Central memory CD4-positive, alpha-beta T cell (primary cell): ENCODE measurements at places on chromosomes 6 and 20.

- DNase-seq, result no peak
Measured at GRCh38 chr20:4089756-4090487, 74.6 kb upstream of the RNF24 start.

DNA sequence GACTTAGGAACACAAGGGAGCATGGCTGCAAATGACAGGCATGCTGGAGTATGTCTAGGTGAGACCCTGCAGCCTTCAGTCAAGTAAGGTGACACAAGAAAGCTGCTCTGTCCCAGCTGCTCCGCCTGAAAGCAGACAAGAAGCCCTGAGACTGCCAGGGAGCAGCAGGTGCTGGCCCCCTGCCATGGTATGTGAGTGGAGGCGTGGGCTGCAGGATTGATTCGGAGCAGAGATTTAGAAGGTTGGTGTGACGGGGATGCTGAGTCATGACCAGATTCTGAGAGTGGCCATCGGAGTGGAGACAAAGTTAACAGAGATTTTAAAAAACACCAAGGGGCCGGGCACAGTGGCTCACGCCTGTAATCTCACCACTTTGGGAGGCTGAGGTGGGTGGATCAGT, 17.8 kb downstream of the LRP11 start:
- no peak for DNase-seq

DNA sequence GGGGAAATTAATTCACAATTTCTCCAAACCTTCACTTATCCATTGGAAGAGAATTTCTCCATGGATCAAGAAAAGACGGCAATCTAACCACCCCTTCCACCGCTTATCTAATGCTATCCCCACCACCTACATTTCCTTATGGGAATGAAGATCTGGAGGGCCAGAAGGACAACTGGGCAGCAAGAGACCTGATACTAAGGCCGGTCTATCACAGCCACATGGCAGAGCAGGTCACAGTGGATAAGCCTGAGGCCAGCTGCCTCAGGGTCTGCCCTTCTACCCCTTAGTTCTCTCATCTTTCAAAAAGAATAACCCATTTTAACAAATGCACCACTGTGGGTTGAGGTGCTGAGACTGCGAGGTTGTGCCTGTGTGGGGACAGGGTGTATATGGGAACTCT, 37.1 kb downstream of the MAN1A1 start:
- no peak for DNase-seq

DNA sequence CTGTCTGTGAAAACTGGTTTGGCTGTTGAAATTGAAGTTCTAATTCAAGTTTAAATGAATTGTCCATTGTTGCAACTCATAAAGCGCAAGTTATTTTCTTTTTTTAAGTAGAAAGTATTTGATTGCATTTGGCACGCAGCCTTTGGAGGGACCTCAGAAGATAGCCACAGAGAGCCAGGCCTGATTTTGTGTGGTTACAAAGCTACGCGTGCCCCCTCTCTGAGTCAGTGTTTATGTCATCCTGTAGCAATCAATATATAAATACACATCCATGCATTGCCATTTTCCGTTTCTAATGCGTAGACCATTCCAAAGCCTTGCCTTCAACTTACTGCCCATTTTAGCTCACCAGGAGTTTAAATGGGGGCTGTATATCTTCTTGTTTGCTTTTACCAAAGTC, 173.2 kb downstream of the TMEM242 start:
- DNase-seq, result no peak

GRCh38 chr6:156126535-156126934, 650.6 kb upstream of the ARID1B start:
- DNase-seq, result no peak

GRCh38 chr6:42729731-42730130, 7.3 kb upstream of the PRPH2 start:
- DNase-seq, result no peak

GRCh38 chr6:29627755-29628418, 5.1 kb downstream of the GABBR1 start:
- DNase-seq, result peak; percentile 32

DNA sequence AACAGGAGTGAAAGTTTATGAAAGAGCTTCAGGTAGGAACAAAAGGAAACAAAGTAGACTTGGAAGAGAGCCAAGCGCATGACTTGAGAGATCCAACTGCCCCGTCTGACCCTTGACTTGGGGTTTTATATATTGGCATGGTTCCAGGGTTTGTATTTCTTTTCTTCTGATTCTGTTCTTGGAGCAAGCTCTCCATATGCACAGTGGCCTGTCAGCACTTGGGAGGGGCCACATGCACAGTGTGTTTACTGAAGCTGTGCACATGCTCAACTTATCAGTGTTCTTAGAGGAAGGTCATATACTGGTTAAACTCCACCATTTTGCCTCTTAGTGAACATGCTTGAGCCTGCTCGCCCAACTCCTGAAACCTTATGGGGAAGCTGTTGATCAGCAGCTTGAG, 953.7 kb downstream of the TFAP2A start:
- DNase-seq, result no peak

DNA sequence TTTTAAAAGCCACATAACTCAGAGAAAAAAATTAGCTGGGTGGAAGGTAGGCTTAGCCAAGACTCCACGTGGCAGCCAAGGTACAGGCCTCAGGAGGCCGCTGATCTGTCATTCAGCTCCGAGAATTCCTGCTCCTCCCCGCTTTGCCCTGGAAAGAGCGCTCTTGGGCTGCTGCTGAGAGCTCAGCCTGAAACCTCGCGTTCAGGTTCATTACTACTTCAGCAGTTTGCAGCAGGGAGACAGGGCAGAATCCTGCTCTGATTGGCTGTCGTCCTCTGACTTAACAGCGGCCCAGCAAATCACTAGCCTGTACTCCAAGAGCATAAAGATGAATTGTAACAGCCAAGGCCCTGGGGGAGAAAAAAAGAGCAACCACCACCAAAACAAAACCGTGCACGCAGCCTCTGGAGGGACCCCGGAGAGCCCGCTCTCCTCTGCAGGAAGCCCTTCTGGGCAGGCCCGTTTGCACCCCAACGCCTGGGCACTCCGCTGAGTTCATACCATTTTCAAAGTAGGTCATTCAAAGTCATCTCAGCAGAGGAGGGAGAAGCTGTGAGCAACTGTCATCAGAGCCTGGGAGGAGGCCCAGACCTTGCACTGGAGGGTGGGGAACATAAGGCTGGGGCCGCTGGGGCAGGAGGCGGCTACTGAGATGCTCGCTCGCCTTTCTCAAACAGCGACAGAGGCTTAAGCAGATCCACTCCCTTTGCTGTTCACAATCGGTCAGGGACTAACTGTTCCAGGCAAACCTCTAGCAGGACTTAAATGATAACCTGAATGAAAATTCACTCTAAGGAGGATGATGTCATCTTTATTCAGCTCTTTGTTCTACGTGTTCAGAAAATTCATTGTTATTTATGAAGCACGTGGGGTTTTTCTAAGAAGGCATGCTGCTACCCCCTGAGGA, 42.3 kb upstream of the ATXN1 start:
- DNase-seq, result no peak

GRCh38 chr6:134147034-134147533, 94.7 kb upstream of the SLC2A12 start:
- DNase-seq, result no peak

GRCh38 chr6:99745651-99746050, 139.0 kb downstream of the PRDM13 start:
- no peak for DNase-seq

- DNase-seq, result no peak
Measured at GRCh38 chr6:159582736-159583135, 110.3 kb downstream of the SOD2 start.

GRCh38 chr6:158018041-158018771, 36.5 kb downstream of the SYNJ2 start:
- no peak for DNase-seq

- no peak for DNase-seq
Measured at GRCh38 chr6:30844118-30844535, 40.2 kb upstream of the DDR1 start.

DNA sequence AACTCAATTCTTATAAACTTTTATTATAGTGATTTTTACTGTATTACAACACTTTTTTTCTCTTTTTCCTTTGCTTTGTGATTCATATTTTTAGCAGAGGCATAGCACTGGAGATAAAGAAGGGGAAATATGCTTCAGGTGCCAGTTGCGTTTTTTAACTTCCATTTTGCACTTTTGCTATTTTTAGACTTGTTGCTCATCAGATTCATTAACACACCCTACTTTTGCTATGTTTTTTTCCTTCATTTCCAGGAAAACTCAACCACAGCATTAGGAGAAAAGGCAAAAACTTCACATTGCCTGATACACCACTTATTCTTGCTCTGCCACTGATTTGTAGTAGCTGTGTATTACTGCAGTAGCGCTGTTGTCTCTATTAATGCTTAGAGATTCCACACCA, 8.0 kb upstream of the TMEM30A start:
- no peak for DNase-seq

- no peak for DNase-seq
Measured at GRCh38 chr6:12245763-12246718, 44.1 kb upstream of the EDN1 start.

DNA sequence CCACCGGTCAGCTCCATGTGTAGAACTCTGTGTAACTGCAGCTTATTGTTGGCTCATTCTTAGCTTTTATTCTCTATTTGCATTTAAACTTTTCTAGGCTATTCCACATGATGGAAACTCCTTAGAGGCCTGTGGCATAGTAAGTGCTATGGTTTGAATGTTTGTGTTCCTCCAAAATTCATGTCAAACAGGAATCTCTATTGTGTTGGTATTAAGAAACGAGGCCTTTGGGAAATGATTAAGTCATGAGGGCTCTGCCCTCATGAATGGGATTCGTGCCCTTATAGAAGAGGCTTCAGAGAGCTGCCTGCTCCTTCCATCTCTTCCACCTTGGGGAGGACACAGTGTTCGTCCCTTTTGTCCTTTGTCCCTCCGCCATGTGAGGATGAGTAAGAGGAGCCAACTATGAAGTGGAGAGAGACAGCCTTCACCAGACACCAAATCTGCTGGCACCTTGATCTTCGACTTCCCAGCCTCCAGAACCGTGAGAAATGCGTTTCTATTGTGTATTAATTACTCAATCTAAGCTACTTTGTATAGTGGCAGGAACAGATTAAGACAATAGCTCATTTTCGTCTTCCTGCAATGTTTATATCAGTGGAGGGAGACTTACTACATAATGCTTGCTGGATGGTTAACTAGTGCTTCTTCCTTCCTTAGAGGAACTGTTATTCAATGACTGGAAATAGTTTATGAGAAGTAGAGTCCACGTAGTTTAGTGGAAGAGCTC, 361.1 kb downstream of the FARS2 start:
- DNase-seq, result no peak

- DNase-seq, result no peak
Measured at GRCh38 chr6:112039431-112039770, 14.5 kb upstream of the CCN6 start.

GRCh38 chr20:47351643-47352331, 4.7 kb downstream of the ZMYND8 start:
- DNase-seq, result no peak

DNA sequence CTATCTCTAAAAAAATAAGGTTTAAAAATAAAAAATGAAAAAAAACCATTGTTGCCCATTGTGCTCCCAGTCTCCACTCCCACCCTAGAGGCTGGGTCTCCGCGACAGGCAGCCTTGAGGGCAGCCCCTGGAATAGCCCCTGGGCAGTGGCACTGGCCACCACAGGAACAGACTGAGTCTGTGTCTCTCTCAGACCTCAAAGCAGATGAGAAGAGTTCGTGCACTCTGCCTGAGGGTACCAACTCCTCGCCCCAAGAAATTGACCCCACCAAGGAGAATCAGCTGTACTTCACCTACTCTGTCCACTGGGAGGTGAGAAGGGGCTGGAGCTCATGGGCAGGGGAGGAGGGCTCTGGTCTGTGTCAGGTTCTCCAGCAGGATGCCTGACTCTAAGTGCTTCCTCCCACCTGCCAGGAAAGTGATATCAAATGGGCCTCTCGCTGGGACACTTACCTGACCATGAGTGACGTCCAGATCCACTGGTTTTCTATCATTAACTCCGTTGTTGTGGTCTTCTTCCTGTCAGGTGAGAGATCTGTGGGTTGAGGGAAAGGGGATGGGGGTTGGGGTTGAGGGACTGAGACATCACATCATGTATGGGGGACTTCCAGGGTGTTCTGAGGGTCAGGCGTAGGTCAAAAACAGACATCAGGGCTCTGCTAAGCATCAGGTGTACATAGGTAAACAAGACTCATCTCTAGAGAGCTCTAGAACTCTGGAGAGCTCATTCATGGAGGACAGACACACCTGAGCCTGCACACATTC, 35.6 kb downstream of the TM9SF4 start:
- no peak for DNase-seq

DNA sequence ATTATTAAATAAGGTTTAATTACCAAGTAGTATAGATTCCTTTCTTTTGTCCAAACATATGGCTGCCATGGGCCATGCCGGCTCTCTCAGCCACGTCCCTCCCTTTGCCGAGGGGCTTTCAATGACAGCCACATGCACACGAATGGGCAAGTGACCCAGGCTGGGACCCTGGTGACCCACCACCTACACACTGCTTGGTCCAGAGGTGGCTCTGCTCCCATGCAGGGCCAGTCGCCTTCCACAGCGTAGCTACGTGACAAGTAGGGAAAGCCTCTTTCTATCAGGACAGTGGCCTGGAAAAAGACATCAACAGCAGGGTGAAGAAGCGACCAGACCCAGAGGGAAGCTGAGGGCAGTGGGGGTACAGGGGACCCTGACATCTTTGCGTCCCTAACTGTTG, 152.8 kb upstream of the CST7 start:
- DNase-seq, result no peak

DNA sequence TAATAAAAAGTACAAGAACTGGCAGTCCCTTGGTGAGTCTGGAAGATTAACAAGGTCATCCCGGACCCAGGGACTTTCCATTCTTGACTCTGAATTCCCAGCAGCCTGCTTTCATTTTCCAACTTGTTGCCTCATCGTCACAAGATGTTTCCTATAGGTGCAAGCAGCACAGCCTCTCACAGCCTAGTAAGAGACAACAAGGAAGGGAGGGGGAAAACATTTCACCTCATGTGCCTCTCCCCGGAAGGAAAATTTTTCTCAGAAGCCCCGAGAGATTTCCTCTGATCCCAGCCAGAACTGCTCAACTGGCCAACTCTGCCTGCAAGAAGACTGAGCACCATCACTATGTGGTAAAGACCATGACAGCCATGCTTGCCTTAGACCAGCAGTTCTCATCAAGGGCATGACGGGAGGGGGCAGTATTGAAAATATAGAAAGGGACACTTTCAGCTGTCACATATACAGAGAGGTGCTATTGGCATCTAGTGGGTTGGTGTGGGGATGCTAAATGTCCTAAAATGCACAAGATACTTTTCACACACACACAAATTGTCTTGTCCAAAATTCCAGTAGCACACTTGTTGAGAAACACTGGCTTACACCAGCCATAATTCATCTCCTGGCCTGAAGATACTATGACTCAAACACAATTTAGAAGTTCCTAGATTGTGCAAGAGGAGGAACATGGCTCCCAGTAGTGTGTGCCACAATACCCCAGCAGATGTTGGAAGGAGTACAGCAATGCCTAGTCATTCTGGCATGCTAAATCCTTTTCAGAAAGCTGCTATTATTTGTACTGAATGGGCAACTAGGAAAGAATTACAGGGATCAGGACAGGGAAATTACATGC, 10.8 kb upstream of the WTAP start:
- no peak for DNase-seq

GRCh38 chr6:151869787-151870186, 62.3 kb downstream of the ESR1 start:
- DNase-seq, result no peak

GRCh38 chr6:141548966-141549365, 583.8 kb upstream of the GJE1 start:
- no peak for DNase-seq
